ENCODE measurements at places on chromosomes 5 and 9.

DNA sequence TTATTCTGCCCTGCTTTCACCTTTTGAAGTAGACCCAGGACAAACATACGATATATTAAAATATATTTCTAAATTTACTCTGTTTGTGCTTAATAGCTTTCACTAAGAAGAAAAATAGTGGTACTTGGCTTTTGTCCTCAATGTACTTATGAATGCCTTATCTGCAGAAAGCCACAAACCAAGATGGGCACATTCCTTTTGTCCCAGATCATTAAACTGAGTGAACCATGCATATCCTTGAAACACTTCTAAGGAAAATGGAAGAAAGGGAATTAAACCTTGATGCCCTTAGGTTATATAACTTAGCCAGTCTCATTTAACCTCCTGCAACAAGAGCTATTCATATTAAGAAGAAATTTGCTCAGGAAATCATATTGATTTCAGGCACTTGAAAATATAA, 553.8 kb upstream of the CDH9 start:
- no peak for DNase-seq

DNA sequence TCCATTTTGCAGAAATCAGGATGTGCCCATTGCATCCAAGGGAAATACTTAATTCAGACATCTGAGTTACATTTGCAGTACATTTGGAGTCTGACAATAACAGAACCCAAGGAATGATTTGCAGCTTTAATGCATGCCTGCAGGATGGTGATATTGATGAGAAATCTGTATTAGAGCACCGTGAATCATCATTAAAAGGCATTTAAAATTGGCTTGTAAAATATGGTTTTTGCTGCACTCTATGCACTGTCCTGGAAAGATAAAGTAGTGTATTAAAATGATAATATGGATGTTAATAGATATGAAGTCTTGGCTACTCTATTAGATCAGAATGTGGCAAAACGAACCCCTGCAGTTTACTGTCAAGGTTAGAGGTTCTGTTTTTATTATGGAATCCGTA, 556.9 kb downstream of the MAT2B start:
- DNase-seq: no peak

DNA sequence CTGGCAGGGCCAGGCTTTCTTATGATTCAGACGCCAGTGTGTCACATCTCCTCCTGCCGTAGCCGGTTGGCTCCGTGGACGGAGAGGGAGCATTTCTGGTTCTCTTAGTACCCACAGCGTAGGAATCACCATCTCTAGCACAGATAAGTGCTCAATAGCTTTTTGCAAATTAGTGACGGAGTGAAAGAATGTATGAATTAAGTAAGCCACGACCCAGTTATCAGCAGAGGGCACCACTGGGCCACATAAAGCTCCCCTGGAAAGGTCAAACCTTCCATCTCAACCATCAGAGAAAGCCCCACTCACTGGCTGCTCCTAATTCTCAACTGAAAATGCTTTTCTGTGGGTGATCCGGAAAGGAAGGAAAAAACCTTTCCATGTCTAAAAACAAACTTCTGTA, 317.0 kb upstream of the ADCY2 start:
- DNase-seq: no peak

GRCh38 chr9:115263371-115264075, 145.6 kb upstream of the TNC start:
- no peak for DNase-seq

GRCh38 chr5:146079695-146080373, 25.5 kb downstream of the PLAC8L1 start:
- DNase-seq: no peak

DNA sequence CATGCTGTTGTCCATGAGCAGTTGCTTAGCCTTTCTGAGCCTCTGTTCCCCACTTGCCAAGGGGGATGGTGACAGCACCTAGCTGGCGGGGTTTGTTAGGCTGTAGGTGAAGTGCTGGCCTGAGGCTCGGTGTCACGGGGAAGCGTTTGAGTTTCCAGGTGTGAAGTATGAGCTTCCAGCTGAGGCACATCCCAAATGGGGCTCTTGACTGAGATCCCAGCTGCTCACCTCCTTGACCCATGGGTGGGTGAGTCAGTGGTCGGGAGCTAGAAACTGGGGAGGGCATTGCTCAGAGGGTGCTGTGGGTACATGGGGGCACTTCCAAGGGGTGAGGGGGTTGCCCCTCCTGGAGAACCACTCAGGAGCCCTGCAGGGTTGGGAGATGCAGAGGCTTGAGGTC, 26.4 kb upstream of the RNF130 start:
- DNase-seq: no peak

GRCh38 chr9:116479967-116480366, 207.1 kb upstream of the TRIM32 start:
- no peak for DNase-seq

DNA sequence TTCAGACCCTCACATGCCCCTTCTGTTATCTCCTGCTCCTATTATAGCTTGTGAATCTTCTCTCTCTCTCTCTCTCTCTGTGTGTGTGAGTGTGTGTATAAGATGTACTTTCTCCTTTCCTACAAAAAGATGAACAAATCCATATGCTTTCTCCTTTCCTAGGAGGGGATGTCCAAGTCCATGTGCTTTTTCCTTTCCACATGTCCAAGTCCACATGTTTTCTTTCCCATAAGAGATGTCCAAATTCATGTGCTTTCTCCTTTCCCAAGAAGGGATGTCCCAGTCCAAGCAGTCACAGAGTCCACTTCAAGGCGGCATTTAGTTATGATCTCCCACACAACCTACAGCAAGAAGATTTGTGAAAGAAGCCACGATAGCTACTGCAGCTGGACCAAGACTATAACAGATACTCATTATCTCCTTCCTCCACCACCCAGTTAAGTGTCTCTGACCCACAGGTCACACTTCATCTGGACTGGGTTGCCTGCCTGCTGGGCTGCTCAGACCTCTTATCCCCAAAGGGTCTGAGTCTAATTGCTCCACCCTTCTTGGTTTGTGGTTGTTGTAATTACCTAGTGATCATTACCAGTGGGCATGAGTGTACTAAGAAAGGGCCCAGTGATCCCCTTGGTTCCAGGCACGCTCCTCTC, 18.4 kb upstream of the FOXI1 start:
- no peak for DNase-seq

DNA sequence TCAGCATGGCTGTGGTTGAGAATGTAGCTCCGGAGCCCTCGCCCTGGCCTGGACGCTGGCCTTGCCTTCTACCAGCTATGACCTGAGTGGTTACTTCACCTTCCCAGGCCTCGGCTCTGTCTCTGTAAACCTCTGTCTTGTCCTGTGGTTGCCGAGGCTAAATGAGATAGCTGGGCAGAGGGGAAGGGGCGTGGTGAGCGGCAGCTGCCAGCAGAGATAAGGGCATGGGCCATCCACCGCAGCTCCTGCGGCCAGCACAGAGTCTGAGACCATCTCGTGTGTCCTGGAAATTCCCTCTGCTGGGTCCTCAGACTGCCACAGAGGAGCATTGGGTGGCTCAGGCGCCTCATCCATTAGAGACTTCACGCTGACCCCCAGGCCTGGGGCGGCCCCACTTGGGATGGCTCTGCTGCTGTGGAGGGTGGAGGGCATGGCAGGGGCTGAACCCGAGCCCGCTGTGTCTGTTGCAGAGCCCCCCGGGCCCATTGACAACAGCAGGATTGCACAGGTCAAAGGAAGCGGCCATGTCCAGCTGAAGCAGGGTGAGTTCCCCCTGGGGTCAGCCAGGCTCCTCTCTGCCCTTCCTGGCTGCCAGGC, 43.9 kb downstream of the USP20 start:
- no peak for DNase-seq

DNA sequence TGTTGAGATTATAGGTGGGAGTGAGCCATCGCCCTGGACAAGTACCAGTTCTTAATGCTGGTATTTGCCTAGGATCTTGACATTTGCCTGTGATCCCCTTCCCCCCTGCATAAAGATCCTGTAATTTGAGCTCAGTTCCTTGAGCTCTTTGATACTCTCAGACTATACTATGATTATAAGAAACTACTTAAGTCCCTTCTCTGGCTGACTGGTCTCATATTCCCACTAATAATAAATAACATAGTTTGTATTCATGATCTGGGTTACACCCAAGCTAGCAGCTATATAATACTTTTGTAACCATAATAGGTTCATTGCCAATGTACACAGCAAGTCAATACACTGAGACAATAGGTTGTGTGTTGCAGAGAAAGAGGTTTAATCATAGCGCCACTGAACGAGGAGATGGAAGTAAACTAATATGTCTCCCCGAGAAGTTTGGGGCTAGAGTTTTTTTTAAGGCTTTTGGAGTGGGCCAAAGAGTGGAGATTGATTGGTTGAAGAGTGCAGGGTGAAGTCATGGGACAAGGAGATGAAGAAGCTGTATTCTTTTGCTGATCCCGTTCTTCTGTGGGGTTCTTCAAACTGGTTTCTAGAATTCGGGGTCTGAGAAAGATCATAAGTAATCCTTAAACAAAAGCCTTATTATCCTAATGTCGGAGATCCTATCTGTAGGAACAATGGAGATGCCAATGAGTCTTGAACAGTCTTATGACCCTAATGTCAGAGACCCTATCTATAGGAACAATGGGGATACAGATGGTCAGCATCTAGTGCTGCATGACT, 20.7 kb upstream of the SHOC1 start:
- DNase-seq: no peak

DNA sequence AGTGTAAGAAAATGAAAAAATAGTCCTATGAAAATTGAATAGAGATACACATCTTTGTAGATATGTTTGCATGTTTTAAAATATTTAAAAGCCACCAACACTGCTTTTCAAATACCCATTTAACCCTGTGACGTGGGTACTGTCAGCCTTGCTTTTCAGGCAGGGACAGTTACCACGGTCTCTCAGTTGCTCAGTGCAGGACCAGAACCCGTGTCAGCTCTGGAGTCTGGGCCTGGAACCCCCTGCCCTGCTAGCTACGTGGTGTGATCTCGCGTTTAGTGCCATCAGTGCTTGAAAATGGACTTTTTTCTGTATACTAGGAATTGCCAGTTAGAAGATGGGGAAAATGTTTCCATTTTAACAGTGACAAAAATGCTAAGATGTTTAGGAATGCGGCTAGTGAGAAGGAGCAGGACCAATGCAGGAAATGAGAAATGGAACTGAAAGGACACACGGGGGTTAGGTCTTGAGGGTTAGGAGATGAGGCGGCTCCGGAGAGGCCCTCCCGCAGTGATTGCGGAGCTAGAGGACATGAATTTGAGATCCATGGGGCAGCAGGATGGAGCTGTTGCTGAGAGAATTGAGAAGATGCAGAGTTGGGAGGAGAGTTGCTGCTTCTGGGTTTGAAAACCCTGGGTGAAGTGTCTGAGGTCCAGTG, 13.7 kb downstream of the RNU6ATAC start:
- DNase-seq: no peak

DNA sequence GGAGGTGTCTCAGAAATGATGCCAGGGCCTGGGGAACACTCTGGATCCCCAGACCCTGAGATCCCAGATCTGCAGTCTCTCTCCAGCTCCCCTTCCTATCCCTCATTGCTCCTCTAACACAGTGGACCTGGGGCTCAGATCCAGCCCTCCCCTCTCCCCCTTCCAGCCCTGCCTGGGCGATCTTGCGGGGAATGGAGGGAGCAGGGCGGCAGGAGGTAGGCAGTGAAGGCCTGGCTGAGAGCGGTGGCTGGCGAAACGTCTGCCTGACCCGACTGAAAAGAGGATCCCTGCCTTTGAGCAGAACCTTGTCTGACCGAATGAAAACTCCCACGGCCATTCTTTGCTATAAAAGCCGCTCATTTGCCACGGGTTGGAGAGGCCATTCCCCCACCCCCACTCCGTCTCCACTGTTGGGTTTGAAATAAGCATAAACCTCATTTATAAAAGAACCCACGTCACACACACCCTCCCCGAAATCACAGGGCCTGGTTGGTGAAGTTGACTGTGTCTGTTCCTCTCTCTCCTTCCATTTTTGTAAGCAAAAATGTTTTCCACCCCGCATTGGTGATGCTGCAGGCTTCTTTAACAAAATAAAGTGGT, 8.8 kb downstream of the MSX2 start:
- DNase-seq: no peak

GRCh38 chr9:92467511-92467910, 14.8 kb downstream of the ASPN start:
- no peak for DNase-seq

- DNase-seq: no peak
These were observed 9.1 kb upstream of the UBAC1 start for GRCh38 chr9:135970128-135970815.

DNA sequence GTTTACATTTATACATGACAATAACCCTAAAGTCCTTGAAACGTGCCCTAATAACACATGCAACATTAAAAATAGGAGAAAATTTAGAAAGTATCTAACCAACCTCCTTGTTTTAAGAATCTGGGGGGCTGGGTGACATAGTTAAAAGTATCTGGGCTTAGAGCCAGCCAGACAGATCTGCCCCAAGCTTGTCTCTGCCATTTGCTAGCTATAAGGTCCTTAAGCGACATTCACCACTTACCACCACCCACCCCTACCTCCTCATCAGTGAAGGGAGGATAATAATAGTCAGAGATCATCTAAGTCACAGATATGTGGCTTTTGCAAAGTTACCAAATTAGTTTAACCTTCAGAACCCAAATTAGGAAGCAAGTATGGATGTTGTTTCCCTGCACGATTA, 33.8 kb upstream of the CAST start:
- DNase-seq: no peak

DNA sequence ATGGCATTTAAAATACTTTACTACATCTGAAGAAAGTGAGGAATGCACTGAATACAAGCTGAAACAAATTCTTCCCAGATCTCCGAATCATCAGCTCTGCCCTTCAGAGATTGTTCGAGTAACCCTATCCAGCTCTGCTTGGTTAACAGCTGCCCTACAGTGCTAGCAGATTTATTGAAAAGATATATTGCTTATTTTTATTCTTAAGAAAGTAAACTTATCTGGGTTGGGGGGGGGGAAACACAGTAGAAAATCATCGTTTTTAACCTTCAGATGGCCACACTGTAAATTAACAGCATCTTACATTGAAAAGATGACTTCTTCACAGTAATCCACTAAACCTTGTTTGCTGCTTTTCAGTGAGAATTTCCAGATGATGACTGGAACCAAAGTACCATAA, 210.8 kb downstream of the NFIB start:
- DNase-seq: no peak

- DNase-seq: no peak
These were observed 4.1 kb downstream of the DENND1A start for GRCh38 chr9:123925819-123926218.

DNA sequence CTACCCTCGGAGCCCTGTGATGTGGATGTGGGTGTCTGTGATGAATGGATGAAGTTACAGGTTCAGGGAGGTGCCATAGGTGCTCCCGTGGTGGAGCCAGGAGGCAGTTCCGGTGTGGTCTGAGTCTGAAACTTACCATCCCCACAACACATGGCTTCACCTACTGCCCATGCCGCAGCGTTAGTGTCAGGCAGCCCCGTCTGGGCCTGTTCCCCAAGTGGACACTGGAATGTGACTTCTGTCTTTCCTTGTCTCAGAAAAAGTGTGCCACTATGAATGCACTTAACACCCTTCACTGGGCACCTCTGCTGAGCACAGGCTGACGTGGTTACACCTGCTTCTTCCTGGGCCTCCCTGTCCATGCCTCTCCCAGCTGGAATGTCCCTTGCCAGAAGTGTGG, 8.6 kb downstream of the ANKRD33B start:
- no peak for DNase-seq

GRCh38 chr9:19404283-19405075, 4.3 kb upstream of the ACER2 start:
- no peak for DNase-seq
